ENCODE measurements at places on chromosomes 7 and 10. TPM values are rescaled to one million over a fixed set of nuclear protein-coding genes. Genes with fewer than 3 reads are reported as not detected.

The NPTX2 gene
- polyA plus RNA-seq: 77.3 TPM

The TM9SF3 gene
- polyA plus RNA-seq: 69.8 TPM

The SAMD9L gene
- 2.7 TPM for polyA plus RNA-seq

The WDR91 gene
- 29.5 TPM for polyA plus RNA-seq

The NANOS1 gene
- polyA plus RNA-seq: 3.8 TPM

Data from testis (tissue), 5 donors.